ENCODE measurements at places on chromosomes 6 and 20.

DNA sequence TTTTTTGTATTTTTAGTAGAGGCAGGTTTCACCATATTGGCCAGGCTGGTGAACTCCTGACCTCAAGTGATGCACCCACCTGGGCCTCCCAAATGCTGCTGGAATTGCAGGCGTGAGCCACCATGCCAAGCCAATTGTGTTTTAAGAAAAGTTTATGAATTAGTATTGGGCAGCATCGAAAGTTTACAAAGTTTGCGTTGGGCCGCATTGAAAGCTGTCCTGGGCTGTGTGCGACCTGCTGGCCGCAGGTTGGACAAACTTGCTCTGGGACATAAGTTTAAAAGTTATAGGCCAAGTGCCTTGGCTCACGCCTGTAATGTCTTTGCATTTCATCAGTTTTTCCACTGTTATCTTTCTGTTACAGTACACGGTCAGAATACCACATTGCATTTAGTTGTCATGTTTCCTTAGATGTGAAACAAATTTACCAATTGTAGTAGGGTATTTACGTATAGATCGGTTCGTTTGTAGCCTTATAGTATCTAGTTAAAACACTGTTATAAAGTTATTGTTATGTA, 39.5 kb downstream of the ASXL1 start:
- DNase-seq: no peak

DNA sequence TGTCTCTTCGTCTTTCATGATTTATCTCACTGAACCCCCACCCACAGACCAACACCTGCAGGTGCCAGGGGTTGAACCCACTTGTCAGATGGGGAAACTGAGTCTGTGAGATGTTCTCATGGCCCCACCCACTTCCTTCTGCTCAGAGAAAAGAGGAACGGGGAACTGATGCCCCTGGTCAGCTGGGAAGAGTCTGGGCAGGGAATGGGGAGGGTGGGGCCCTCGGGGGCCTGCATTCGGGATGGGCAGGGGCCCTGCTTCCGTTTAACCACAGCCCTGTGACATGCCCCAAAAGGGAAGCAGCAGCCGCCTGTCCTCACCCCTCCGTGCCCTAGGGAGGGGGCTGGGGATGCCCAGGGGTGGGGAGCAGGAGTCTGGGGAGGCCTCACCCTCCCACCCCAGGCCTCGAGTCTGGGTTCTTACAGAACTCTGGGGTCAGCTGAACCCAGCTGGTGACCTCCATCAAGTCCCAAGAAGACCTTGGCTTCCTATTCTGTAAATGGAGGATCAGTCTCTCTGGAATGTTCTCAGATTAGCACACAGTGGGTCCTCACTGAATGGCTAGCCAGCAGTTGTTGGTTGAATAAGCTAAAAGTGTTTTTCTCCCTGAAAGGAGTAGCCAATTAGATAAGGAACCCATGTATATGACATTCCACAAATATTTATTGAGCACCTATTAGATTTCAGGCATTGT, 81.5 kb downstream of the CEBPB start:
- no peak for DNase-seq

- no peak for DNase-seq
Measured at GRCh38 chr6:107314531-107314939, 144.8 kb downstream of the PDSS2 start.

- DNase-seq: no peak
Measured at GRCh38 chr20:56299362-56299761, 50.8 kb downstream of the MC3R start.

- no peak for DNase-seq
Measured at GRCh38 chr6:43186706-43187105, 4.7 kb downstream of the CUL9 start.

GRCh38 chr20:57667924-57668782, 41.7 kb downstream of the PMEPA1 start:
- DNase-seq: no peak

DNA sequence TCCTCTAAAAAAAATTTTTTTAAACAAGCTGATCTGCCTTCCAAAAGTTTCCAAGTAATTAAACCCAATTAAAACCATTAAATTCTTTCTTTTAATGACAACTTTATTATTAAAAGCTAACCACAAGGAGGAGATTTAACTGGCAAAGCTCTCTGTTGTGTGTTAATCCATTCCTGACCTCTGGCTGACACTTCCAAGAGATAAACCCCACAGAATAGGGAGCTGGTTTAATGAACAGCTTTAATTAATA, 230.8 kb downstream of the EYA2 start:
- DNase-seq: no peak

DNA sequence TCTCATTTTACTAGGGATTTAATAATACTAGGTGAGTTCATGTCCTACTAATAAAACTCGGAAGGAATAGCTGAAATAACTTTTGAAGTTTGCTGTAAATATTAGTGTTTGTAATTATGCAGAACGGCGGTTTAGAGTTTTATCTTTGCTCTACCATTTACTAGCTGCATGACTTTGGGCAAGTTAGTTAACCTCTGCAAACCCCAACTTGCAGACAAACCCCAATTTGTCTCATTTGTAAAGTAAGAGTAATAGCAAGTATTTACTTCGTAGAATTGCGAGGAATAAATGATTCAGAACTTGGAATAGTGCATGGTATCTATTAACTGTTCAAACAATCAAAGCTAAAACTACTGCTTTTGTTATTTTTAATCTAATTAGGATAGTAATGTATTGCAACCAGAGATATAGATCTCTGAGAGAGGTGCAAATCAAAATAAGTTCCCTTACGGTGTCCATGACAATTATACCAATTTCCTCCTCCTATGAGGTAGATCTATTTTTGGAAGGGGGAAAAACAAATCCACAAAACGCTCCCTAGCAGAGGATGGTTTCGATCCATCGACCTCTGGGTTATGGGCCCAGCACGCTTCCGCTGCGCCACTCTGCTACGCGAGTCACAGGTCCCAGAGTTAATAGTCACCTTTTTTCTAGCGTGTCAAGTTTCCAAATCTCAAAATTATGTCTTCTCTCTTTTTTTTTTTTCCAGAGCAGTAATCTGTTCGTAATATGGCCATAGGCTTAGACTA, 35.1 kb upstream of the BTN3A2 start:
- DNase-seq: peak; percentile 53

GRCh38 chr20:37310951-37311350, 21.5 kb downstream of the MANBAL start:
- DNase-seq: no peak

- DNase-seq: no peak
Measured at GRCh38 chr6:92790381-92790780, 629.0 kb downstream of the EPHA7 start.

DNA sequence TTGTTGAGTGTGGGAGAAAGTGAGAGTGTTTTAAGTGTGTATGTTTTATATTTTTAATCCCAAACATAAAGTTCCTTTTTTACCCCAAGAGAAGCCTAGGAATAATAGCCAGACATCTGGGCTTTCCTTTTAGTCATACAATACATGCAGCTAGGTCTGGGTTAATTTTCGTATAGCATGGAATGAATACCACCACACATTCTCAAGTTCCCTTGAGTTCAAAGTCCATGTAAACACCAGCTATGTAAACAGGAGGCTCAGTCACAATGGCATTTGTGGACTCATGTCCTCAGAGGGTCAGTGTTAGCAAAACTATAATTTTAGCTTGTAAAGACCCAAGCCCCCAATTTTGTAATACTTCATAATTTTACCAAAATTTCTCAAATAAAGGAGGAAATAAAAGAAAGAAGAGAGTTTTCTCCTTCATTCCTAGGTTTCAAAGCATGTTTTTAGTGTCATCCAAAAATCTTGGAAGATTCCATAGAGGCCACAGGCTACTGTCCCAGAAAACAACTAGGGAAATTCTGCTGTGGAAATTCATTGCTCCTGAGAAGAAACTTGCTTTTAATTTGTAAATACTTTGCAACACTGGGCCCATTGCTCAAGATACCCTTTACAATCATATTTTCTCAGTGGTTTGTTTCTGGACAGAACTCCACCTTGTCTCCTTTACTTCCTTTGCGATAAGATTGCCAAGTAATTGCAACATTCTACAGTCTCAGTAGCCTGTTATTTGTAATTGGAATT, 671.2 kb downstream of the COL12A1 start:
- DNase-seq: peak; percentile 30

DNA sequence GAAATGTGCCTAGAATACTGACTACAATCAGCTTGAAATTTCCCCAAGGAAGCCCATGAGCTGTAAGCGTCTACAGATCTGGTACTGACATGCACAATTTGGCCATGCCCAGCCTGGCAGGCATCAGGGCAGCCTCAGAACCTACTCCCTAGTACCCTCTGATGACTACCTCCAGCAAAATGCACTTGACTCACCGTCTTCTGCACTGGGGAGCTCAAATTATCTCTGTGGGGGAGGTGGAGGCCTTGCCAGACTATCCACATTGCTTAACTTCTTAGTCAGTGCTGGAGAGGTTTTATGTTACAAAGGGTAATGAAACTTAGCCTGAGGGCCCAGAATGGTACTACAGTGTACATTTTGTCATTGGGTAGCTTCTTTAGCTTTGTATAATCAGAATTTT, 126.0 kb upstream of the ADGRF1 start:
- DNase-seq: peak; percentile 97

DNA sequence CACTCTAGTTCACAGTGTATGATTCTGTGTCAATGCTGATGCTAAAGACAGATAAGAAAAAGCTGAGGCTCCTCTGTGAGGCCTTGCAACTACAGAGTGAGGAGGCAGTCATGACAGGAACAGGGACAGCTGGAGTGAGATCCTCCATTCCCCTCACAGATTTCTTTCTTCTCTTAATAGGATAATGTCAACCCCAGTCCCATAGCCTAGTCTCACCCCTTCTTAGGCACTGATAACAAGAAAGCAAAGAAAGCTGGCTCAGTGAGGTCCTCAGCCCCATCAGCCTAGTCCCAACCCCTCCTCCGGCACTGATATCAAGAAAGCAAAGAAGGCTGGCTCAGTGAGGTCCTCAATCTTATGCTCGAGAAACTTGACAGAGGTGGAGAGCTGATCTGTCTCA, 2.1 kb upstream of the PTCHD4 start:
- DNase-seq: no peak

All from foreskin fibroblast (primary cell).